Stimulated activated CD4-positive, alpha-beta T cell treated with anti-CD3 and anti-CD28 coated beads, Interleukin-12 subunit alpha, Interleukin-12 subunit beta, amount 100 ng/mL, for 4 hours (primary cell): ENCODE measurements at places on chromosomes 7 and 10.

GRCh38 chr7:126702242-126703016 is 550.3 kb downstream of the GRM8 start:
- DNase-seq = no peak

DNA sequence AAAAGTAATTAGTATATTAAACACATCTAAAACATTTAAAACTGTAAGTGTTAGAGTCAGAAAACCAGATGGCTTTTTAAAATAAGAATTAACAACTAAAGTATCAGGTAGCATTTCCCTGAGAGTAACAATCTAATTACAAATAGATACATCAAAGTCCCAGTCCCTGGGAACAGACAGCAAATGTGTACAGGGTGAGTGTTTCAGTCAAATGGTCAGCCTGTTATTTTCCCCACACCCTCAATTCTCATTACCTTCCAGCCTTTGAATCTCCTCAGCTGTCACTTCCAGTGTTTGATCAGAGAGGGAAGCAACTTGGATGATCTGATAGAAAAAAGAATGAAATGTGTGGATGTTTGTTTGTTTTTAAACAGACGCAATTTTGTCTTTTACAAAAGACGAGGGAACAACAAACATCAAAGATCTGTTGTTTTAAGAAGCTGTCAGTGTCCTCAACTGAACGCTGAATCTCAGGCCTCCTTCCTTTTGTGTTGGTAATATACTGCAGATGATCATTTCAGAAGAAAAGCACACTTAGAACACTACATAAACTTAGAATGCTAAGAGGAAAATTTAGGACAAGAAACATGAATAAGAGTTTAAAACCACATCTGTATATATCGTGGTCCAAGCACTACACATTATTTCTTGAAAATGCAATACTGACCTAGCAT is 29.8 kb downstream of the CEP41 start:
- no peak for DNase-seq

- no peak for DNase-seq
Observed at GRCh38 chr10:29555091-29555745, 79.6 kb downstream of the SVIL start.

GRCh38 chr10:23316406-23316805 is 28.2 kb downstream of the C10orf67 start:
- DNase-seq = no peak

DNA sequence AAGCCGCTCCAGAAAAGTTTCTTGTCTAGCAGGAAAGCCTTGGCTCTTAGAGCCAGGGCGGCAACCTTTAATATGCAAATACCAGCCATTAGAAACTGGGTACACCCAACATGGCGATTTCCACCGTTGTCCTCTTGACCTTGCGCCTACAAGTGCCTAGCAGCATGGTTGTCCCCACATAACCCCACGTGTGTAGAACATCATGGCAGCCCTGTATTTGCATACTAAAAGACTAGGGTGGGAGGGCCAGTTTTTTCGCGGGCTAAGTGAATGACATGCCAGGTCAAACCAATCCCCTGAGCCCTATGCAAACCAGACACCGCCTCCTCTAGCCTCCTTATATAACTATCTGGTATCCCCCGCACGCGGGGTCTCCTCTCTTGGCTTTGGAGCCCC is 58.4 kb upstream of the FZD8 start:
- no peak for DNase-seq
